ENCODE measurements at places on chromosomes 6 and 20. TPM values are rescaled to one million over a fixed set of nuclear protein-coding genes. Genes with fewer than 3 reads are reported as not detected.

GRCh38 chr20:11275740-11276139 is 601.9 kb upstream of the JAG1 start:
- H3K27me3 ChIP-seq, result no peaks in the 10 kb centered on the region
- H3K4me3 ChIP-seq, result no peak overlapping the region
- no peaks in the 10 kb centered on the region for H3K4me1 ChIP-seq
- no peak overlapping the region for H3K27ac ChIP-seq
- no peak for DNase-seq

DNA sequence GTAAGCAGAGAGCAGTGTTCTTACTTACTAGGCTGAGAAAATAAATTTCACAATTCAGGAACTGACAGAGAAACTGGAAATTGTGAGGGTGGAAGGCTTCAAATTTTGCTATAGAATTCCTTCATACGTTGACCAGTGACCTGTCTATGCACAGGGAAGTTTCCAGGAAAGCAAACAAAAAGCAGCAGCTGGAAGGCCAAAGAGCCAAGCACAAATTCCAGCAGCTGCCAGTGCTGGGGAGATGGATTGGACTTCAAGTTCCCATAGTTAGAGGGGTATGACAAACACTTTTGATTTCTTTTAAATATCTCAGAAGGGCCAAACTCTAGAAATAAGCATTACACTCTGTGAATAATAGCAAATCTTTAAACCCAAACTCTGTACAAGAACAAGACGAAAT is 299.1 kb upstream of the KCNQ5 start:
- H3K27ac ChIP-seq, result no peak overlapping the region
- DNase-seq, result no peak
- H3K36me3 ChIP-seq, result no peaks in the 10 kb centered on the region
- H3K27me3 ChIP-seq, result no peaks in the 10 kb centered on the region

GRCh38 chr20:61134296-61135030 is 117.6 kb upstream of the CDH4 start:
- no peaks in the 10 kb centered on the region for H3K4me1 ChIP-seq
- H3K27ac ChIP-seq, result no peak overlapping the region
- H3K27me3 ChIP-seq, result peaks cover 11% of the 10 kb centered on the region
- H3K36me3 ChIP-seq, result no peaks in the 10 kb centered on the region

DNA sequence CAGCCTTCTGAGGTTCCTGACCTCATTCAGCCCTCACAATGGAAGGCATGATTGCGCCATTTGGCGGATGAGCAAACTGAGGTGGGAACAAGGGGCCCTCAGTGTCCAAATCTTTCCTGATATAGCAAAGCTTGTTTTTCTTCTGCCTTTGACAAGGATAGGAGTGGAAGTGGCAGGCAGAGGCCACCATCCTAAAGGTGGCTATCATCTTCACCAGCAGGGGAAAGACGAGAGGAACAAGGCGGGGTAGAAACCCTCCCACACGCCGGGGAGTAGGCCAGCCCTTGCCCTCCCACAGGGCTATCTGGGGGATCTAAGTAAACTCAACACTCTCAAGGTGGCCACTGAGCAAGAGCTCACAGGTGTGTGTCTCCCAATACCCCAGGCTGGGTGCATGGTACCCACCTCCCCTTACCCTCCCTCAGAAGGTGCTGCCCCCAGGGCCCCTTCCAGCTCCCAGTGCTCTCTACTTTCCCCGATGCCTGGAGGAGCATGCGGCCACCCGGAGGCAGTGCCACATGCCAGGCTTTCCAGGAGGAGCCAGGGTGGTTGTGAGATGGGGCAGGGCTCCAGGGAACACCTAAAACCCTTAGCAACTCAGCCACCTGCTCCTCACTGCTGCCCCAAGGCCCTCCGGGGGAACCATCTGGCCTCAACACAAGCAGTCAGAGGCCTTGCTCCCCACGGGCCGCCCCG is 11.2 kb downstream of the SPDEF start:
- H3K4me1 ChIP-seq, result peaks cover 16% of the 10 kb centered on the region
- DNase-seq, result no peak
- H3K27me3 ChIP-seq, result no peaks in the 10 kb centered on the region
- H3K27ac ChIP-seq, result no peak overlapping the region

DNA sequence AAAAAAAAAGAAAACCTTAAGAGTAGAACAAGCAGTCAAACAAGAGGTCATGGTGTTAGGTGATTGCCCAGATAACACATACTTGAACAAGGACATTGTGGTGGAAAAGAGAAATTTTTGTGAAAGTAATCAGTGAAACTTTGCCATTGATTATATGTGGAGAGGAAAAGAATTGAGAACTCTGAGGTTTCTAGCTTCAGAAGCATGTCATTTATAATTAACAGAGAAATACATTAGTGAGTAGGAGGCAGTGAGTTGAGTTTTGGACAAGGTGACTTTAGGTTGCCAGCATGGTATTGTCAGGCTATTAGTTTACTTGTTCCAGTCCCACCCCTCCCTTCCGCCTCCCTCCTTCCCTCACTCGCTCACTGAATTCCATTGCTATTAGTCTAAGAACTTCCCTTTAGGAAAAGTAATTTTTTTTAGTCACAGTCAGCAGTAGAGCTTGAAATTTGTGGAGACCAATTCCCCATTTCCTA is 17.2 kb downstream of the TAB2 start:
- DNase-seq, result no peak
- no peak overlapping the region for H3K4me3 ChIP-seq
- peaks cover 73% of the 10 kb centered on the region for H3K4me1 ChIP-seq
- no peaks in the 10 kb centered on the region for H3K36me3 ChIP-seq
- no peaks in the 10 kb centered on the region for H3K27me3 ChIP-seq
- no peak overlapping the region for H3K27ac ChIP-seq

DNA sequence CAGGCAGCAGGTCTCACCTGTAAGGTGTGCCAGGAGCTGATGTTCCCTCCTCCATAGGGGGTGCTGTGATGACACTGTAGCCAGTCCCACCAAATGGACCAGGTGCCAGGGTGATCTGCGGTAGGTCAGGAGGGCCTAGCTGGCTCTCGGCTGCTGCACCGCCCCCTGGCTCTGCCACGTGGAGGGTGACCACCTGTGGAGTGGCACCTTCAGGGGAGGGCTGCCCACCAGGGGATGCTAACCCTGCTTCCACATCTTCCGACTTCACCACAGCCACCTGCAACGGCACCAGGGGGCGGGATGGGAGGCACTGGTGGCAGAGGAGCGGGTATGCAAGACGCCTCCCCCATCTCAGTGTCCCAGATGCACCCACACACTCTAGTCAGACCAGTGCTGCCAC is 18.3 kb downstream of the ZNF335 start:
- peaks cover 87% of the 10 kb centered on the region for H3K36me3 ChIP-seq
- H3K4me3 ChIP-seq, result no peak overlapping the region
- H3K27ac ChIP-seq, result no peak overlapping the region
- no peaks in the 10 kb centered on the region for H3K27me3 ChIP-seq
- no peaks in the 10 kb centered on the region for H3K4me1 ChIP-seq

GRCh38 chr6:147770221-147770620 is 261.7 kb downstream of the SAMD5 start:
- no peak overlapping the region for H3K4me3 ChIP-seq
- H3K36me3 ChIP-seq, result no peaks in the 10 kb centered on the region
- no peaks in the 10 kb centered on the region for H3K4me1 ChIP-seq
- H3K27me3 ChIP-seq, result no peaks in the 10 kb centered on the region
- H3K27ac ChIP-seq, result no peak overlapping the region

GRCh38 chr6:138963119-138963518 is 24.9 kb downstream of the REPS1 start:
- H3K36me3 ChIP-seq, result no peaks in the 10 kb centered on the region
- no peaks in the 10 kb centered on the region for H3K27me3 ChIP-seq
- peaks cover 17% of the 10 kb centered on the region for H3K4me1 ChIP-seq
- no peak overlapping the region for H3K27ac ChIP-seq
- no peak overlapping the region for H3K4me3 ChIP-seq
- DNase-seq, result no peak

DNA sequence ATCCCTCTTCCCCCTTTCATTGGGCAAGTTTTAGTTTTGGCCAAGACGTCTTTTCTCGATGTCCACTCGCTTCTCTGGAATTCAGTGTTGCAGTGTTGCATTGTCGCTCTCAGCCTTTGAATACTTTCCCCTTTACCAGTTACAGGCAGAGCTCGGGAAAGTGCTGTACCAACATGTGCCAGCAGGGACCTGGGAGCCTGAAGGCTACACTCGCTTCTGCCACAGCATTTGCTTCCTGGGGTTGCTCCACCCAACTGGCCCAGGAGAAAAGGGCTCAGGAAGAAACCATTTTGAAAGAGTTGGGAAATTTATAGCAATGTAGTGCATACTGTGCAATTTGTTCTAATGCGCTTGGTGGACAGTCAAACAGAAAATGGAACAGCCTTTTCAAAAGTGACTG is 78.6 kb downstream of the LINC00237 start:
- H3K4me3 ChIP-seq, result no peak overlapping the region
- no peak for DNase-seq
- H3K4me1 ChIP-seq, result no peaks in the 10 kb centered on the region
- H3K27me3 ChIP-seq, result peaks cover 5% of the 10 kb centered on the region

Gene SGK1
- total RNA-seq, result 195 TPM

Gene LRRN4
- 42.6 TPM for total RNA-seq

Gene GTSF1L
- not detected for total RNA-seq

Measured in lower lobe of right lung (tissue), 2 donors.